ENCODE measurements at places on chromosomes 4 and X.
A peak's percentile ranks its signal among the peaks of the same experiment; 100 is the strongest.

- DNase-seq: no peak
Observed at GRCh38 chr4:114396808-114397207, 201.8 kb upstream of the UGT8 start.

- no peak for DNase-seq
Observed at GRCh38 chrX:54407266-54407665, 32.9 kb upstream of the TSR2 start.

GRCh38 chr4:94253036-94253435 lies 45.4 kb downstream of the SMARCAD1 start:
- no peak for DNase-seq

DNA sequence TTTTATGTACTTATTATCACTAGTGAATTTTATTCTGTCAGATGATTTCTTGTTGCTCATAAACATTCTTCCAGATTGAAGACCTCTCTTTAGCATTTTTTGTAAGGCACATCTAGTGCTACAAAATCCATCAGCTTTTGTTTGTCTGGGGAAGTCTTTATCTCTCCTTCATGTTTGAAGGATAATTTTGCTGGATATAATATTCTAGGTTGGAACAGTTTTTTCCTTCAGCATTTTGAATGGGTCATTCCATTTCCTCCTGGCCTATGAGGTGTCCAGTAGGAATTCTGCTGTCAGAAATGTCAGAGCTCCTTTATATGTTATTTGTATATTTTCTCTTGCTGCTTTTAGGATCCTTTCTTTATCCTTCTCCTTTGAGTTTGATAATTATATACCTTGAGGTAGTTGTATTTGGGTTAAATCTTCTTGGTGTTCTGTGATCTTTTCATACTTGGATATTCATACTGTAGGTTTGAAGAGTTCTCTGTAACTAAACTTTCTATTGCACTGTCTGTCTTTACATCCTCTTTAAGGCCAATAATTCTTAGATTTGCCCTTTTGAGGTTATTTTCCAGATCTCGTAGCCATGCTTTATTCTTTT lies 58.3 kb downstream of the PTPN13 start:
- no peak for DNase-seq

GRCh38 chrX:2609431-2610238 lies 81.5 kb upstream of the CD99 start:
- DNase-seq: no peak

DNA sequence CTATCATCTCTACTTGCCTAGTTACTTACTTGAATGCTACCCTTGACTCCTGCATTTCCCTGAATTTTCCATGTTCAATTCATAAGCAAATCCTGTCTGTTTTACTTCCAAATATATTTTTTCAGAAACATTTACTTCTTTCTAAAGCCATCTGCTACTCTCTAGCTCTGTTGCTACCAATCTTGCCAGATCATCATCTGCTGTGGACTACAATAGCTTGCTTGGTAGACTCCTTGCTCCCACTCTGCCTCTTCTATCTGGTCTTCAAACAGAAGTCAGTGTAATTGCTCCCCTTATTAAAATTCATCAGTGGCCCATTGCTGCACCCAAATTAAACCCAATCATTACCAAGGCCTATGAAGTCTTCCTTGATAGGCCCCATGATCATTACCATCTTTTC lies 151.6 kb upstream of the HPGD start:
- DNase-seq: no peak

DNA sequence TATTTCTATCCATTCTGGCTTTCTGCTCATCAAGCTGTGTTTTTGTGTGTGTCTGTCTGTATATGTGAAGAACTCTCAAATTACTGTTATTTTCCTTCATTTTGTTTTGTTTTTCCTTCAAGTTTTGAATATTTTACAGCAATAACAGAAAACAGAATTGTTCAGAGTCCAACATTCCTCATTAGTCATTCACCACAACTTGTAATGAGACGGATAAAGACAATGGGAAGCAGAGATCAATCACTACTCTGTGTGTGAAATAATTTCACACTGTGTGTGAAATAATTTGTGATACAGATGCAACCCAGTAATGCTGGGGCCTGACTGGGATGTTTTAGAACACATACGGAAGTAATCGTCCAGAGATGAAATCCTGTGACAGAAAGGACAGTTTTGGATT lies 55.2 kb downstream of the HPGD start:
- no peak for DNase-seq

- no peak for DNase-seq
Observed at GRCh38 chr4:105122350-105122749, 24.3 kb upstream of the TET2 start.

DNA sequence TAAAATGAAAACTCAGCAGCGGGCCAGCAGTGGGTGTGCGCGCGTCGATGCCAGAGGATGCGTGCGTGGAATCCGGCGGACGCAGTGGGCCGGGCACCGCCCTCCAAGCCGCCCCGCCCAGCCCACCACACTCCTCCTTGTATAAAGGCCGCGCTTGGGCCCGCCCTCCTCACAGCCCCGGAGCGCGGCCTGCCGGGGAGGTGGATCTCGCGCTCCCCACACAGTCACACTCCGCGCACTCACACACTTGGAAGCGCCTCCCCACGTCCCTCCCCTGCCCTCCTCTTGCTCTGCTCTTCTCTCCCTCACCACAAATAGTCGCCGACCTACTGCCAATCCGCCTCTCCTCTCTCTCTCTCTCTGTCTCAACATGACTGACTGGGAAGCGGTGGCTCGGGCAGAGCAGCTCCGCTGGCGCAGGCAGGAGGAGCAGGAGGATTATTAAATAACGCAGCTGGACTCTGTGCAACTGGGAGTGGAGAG lies at the start of gene CCSER1:
TSS of gene CCSER1 (plus strand) at position 172 of the 483 bp plus-strand sequence.
- no peak for DNase-seq

- DNase-seq: no peak
Observed at GRCh38 chrX:36957425-36958328, 50.5 kb upstream of the FAM47C start.

DNA sequence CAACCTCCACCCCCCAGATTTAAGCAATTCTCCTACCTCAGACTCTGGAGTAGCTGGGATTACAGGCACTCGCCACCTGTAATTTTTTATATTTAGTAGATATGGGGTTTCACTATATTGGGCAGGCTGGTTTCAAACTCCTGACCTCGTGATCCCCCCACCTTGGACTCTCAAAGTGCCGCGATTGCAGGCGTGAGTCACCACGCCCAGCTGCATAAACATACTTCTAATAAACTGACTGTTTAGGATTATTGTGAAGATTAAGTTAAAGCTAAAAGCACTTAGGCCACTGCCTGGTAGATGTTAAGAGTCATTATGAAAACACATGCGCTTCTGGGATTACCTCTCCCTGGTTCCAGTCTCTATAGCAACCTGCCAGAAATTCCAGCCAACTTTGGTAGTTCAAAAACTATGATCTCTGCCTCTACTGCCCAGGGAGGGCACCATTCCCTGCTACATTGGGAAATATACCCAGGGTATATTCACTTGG lies 30.2 kb upstream of the GRIA3 start:
- DNase-seq: no peak

DNA sequence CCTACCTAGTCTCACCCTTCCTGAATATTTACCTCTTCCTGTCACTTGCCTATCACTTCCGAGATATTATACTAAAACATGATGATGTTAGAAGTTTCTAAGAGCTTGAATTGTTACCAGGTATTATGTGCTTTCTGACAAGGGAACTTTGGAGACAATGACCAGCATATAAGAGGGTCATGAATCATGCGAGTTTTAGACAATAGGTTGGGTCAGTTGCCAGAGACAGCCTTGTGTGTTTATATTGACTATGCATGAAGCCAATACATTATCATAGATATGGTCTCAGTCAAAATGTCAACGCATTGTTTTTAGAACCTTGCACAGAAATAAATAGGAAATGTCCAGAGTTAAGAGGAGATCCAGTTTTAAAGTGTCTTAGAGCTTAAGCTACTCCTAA lies 116.8 kb downstream of the KLHL4 start:
- no peak for DNase-seq

GRCh38 chrX:101290957-101291603 lies at the start of gene TAF7L:
TSS of gene TAF7L (minus strand) at chrX:101291334. CDS start at chrX:101287543, 3,791 bp downstream.
- no peak for DNase-seq

- DNase-seq: no peak
Observed at GRCh38 chr4:173057442-173057841, 111.2 kb upstream of the GALNT7 start.

DNA sequence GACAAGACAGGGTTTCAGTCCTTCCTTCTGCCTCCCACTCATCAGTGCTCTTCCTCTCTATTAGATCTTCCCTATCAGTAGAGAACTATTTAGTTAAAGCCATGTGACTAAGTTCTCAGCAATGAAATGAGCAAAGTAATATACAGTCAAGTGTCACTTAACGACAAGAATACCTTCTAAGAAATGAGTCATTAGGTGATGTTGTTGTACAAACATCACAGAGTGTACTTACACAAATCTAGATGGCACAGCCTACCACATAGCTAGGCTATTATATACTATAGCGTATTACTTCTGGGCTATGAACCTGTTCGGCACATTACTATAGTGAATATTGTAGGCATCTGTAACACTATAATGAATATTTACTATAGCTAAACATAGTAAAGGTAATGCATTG lies 71.3 kb downstream of the POU4F2 start:
- no peak for DNase-seq

DNA sequence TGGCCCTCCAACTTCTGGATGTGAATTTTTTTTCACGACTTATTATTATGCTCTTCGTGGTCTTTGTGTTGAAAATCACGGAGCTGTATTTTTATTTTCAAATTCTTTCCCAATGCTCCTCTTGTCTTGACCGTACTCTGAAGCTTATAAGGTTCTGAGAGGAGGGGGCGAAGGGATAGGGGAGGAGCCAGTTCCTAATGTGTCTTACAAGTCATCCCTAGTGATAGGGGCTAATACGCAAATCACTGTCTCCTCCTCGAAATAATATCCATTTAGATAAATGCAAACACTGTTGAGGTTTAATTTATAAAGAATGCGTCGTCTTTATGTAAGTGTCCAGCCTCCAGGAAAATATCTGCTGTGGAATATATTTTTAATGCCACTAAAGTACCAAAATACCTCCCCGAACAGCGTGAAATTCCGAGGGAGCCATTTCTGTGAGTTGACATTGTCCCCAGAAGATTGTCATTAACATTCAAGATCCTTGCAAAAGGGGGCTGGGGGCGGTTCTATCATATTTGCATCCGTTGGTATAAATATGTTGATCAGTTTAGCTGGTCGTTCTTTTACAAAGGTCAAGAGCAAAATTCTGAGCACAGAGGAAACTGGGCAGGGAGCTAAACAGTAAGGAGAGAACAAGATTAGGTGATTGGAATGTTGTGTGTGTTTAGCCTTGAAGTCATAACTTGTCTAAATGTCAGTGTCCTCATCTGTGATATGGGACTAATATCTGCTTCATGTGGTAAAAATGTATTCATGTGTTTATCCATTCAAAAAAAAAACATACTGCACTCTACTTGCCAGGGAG lies 3.7 kb upstream of the FAT1 start:
- no peak for DNase-seq

DNA sequence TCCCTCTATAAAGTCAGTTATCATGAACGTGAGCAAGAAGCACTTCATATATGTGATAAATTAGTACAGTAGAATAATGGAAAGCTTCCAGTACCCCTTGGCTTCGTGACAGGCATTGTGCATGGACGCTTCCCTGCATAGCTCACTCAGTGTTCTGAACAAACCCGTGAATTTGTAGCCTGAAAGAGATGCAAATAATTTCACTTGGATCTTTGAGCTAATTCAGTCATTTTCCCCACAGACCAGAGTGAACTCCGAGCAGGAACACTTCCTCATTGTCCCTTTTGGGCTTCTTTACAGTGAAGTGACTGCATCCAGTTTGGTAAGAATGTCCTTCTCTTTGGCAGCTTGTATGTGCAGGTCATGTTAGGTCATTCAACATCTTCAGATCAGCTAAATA lies 50.1 kb downstream of the ADD1 start:
- DNase-seq: no peak

GRCh38 chrX:109268340-109268739 lies 213.5 kb downstream of the GUCY2F start:
- DNase-seq: no peak

GRCh38 chrX:111503485-111503993 lies 7.9 kb upstream of the SERTM2 start:
- no peak for DNase-seq

DNA sequence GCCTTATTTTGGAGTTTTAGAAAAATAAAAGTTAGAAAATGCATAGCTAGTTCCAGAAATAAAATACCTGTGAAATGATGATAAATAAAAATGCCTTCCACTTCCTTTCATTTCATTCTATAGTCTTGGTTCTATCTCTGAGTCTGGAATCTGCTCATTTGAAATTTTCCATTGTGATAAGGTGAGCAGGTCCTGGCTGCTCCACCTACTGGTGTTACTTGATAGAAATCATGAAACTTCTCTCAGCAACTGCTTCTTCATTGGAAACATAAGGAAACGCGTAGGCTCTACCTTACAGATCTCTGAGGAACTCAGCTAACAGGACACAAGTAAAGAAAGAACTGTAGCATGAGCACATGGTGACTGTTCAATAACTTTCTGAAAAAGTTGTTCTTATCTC lies 141.8 kb downstream of the DCHS2 start:
- DNase-seq: peak; percentile 7

- no peak for DNase-seq
Observed at GRCh38 chr4:176268963-176269362, at the start of gene ASB5. TSS of gene ASB5 (minus strand) at chr4:176269222. CDS start at chr4:176269108, 114 bp downstream.

DNA sequence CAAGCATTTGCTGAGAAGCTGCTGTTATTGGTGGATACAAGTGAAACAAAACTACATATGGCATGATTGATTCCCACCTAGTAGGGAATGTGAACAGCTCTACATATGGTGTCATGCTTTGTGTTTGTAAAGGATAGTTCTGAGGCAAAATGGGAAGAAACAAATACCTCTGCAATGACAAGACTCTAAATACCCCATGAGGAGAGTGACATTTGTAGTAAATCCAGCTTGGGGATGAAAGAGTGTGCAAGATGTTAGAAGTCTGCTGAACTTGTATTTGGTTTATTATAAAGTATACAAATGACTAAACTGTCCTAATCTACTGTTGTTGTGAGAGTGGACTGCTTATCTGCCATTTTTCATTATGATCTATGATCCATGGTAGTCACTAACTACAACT lies 120.8 kb upstream of the HS3ST1 start:
- no peak for DNase-seq

DNA sequence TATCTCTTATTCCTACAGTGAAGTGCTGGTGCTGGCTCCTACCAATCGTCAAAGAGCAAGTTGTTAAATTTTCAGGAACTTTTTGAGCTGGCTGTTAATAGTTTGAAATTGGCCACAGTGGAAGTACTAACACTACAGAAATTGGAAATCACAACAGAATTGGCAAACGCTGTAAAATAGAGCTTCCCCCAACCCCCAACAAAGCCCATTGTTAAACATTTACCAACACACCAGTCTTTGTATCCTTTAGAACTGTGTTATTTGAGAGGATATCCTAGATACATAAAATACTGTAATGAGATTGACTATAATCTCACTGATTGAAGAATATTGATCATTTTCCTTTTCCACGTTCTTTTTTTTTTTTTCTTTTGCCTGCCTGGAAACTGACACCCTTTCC lies 37.4 kb downstream of the FAM241A start:
- DNase-seq: no peak

DNA sequence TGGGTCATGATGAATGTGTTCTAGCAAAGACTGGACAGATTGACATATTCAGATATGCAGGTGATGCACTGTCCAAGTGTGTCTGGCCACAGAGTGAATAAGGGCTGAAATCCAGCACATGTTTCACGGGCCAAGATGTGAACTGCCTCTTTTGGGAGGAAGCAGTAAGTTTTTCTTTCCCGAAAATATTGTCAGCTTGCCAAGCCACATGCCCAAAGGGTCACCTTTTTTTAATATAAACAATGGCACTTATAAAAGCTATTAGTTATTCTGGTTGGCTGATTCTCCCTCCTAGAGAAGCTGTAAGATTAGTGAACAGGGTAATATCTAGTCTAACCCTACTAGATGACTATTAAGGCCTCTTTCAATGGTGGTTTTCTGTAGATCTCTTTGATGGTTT lies 1.5 kb upstream of the EDNRA start:
- no peak for DNase-seq

Measured in AG08396 (cell line).